ENCODE measurements at places on chromosomes 5 and 9.

DNA sequence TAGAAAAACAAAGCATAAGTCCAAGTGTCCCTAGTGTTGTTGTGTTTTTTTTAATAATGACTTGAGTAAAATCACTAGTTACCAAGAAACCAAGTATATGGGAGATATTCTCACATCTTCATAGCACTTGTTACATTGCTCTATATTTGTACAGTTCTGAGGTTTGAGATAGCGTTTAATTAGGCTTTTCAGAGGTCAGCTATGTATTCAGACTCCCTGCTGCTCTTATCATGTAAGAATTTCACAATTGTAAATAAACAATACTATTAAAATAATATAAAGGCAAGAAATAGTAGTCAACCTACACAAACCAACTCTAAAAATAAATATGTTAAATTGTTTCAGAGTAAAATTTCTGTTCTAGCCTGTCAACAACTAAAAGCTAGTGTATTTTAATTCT, 761.9 kb upstream of the FAM174A start:
- DNase-seq, result no peak

DNA sequence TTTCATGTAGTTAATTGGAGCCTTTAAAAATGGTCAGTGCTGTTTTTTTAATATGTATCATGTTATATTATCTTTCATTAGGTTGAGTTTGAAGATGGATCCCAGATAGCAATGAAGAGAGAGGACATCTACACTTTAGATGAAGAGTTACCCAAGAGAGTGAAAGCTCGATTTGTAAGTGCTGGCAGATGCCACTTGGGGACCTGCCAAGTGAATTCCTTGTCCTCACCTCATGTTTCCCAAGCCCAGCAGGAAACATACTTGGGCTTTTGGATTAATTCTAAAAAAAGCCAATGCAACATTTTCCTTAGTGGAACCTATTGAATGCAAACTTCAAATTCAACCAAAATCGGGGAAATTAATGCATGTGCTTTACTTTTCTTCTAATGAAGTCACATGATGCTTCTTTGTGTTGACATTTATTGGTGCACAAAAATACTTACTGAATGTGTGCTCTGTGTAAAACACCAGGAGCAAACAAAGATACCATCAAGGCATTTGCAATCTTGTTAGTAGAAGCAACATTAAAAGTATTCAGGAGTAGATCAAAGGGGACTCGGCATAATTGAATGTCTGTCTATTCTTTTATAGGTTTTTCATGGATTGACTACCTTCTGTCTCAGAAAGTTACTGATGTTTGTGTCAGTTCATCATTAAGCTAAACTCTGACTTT, 412.1 kb downstream of the KDM4C start:
- peak; percentile 44 for DNase-seq

GRCh38 chr9:90722071-90722470, 79.4 kb upstream of the DIRAS2 start:
- DNase-seq, result no peak

DNA sequence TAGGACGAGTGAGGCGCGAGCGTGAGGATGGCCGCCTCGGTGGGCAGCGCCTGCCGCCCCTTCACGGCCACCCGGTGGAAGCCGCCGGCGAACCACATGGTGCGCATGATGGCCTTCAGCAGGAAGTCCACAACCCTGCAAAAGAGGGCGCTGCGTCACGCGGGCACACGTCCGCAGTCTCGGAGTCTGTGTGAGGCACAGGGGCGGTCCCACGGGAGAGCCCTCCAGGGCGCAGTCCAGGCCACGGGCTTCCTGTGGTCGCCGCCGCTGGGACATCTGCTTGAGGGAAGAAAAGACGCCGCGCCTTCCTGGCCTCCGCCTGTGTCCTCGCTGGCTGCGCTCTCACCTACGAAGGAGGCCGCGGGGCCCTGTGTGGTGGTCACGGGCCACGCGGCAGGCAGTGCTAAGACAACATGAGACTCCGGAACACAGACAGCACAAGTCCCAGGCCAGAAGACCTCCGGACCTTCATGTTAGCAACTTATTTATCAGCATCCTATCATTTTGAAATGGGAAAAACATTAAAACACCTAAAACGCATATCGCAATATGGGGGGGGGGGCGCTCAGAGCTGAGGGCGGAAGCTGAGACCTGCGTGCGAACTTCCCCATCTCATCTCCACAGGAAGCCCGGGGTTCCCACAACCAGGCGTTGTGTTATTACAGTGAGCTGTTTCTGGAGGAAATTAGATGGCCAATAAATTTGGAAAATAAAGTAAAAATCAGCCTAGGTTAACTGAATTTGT, 28.8 kb downstream of the LPCAT1 start:
- DNase-seq, result no peak

DNA sequence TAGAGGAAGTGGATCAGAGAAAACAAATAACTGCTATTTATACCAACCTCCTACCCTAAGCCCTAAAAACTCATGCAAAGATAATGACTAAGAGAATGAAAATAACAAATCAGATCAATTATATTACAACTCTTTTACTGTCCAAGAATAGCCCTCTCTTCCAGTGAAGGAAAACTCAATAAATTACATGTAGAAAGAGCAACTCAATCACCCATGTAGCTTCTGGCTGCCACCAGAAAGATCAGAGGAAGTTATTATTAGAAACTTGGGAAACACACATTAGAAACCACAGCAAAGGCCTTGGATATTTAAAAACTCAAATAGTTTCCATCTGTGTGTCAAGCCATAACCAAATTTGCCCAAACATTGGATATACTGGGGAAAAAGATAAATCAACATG, 134.0 kb upstream of the TARS1 start:
- DNase-seq, result peak; percentile 70

DNA sequence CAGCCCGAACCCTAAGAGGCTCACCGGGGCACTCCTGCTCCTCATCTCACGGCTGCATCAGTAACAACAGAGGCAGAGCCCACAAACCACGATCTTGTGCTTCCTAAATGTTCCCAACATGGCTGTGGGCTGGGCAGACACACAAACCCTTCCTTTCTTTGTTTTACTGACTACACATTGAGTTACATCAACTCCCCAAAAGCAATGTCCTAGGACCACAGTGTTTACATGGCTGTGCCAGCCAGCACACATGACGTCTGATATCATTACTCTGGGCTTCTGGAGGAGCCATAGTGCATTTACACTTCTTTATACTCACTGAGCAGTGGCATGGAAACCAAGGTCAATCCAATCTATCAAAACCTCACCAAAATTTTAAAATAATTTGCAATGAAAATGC, 101.4 kb downstream of the LHFPL2 start:
- DNase-seq, result no peak

DNA sequence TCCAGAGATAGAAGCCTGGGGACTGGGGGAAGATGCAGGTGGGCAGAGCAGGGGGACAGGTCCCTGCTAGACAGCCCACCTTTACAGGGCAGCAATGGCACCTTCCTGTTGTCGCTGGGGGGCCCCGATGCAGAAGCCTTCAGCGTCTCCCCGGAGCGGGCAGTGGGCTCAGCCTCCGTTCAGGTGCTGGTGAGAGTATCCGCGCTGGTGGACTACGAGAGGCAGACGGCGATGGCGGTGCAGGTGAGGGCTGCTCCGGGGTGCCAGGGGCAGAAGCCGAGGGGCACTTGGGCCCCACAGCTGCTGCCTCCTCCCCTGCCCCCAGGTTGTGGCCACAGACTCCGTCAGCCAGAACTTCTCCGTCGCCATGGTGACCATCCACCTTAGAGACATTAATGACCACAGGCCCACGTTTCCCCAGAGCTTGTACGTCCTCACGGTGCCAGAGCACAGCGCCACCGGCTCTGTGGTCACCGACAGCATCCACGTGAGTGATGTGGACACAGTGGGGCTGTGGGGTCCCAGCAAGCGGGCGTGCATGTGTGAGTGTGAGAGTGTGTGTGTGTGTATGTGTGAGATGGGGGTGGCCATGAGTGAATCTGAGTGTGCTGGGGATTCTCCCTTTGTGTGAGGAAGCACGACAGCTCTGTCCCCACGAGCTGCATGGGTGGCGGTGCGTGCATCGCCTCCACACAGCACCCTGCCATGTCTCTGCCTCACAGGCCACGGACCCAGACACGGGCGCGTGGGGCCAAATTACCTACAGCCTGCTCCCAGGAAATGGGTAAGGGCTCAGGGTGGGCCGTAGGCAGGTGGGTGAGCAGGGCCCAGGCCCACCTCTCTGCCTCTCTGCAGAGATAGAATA, 28.4 kb downstream of the CDHR2 start:
- no peak for DNase-seq

- peak; percentile 50 for DNase-seq
These were observed 22.3 kb downstream of the GLIS3 start for GRCh38 chr9:4277531-4277991.

- peak; percentile 65 for DNase-seq
These were observed 43.9 kb downstream of the SLC46A2 start for GRCh38 chr9:112846528-112847488.

DNA sequence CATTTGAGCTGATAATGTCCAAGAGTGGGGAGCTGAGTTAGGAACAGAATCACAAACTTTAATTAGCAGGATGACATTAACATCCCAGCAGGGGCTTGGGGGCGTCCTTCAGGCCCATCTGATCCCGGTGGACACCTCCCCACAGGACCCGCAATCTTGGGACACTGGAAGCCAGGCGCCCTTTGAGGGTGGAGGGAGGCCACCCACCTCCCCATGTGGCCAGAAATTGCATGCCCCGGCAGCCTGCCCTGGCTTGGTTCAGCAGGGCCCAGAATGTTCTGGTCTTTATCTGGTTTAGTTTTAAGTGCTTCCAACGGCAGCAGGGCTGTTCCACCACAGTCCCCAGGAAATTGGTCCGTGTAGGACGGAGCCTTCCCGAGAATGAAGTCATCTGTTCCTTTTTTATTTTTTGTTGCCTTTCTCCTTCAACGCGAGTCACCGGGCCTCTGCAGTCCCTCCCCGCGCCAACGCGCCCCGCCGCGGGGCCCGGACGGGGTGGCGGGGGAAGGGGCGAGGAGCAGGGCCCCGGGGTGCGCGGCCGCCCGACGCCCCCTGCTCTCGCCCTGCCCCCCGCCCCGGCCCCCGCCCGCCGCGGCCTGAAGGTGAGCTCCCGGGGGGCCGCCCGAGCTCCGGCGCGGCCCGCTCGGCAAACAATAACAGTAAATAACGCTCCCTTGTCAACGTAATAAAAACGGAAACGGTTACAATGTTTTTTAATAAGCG, 207.9 kb downstream of the C9orf50 start:
- peak; percentile 87 for DNase-seq

- DNase-seq, result no peak
These were observed 595.9 kb downstream of the DTWD2 start for GRCh38 chr5:118392491-118392890.

GRCh38 chr9:135136481-135136880, 49.0 kb downstream of the OLFM1 start:
- no peak for DNase-seq

- DNase-seq, result no peak
These were observed 23.9 kb downstream of the CNTRL start for GRCh38 chr9:121098567-121099198.

- DNase-seq, result no peak
These were observed 15.1 kb upstream of the ACSL6 start for GRCh38 chr5:132026516-132027008.

DNA sequence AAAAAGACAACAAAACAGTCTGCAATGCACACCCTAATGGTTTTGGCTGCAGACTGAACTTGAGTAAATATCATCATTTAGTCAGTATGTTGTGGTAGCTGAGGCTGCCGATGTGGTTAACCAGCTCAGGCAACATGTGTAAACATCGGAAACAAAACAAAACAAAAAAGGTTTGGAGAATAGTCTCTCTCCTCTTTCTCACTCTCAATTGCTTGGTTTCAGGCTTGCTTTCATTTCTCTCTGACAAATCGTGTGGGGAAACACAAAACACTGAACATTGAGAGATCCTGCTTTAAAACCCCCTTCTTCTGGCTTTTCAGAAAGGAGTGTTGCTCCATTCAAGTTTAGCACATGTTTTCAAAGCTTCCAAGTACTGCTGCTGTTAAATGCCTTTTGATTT, 453.3 kb downstream of the BNC2 start:
- DNase-seq, result peak; percentile 87

- no peak for DNase-seq
These were observed 149.0 kb downstream of the AOPEP start for GRCh38 chr9:94875300-94876020.

DNA sequence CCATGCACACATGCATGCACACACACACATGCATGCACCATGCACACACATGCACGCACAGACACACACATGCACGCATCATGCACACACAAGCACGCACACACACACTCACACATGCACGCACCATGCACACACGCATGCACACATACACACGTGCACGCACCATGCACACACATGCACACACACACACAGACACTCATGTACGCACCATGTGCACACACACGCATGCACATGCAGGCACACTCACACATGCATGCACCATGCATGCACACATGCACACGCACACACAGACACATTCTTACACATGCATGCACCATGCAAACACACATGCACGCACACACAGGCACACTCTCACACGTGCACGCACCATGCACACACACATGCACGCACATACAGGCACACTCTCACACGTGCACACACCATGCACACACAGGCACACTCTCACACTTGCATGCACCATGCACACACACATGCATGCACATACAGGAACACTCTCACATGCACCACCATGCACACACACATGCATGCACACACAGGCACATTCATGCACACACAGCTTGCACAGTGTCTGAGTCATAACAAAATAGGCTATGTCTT, 117.5 kb downstream of the TENT4A start:
- no peak for DNase-seq

DNA sequence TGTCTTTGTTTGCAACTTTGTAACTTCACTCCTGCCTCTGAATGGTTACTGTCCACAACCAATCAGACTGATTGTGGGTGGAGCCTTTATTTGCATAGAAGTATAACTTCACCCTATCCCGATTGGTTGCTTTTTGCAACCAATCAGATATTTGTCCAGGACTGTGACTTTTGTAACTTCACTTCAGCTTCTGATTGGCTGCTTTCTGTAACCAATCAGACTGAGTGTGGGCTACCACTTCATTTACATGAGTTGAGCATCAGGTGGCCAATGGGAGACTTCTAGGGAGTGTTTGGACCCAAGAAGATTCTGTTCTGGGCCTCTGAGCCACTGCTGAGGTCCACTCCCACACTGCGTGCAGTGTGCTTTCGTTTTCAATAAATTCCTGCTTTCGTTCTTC, 1810.7 kb upstream of the CDH6 start:
- DNase-seq, result no peak

- no peak for DNase-seq
These were observed 55.6 kb upstream of the UBAC1 start for GRCh38 chr9:136016572-136017288.

DNA sequence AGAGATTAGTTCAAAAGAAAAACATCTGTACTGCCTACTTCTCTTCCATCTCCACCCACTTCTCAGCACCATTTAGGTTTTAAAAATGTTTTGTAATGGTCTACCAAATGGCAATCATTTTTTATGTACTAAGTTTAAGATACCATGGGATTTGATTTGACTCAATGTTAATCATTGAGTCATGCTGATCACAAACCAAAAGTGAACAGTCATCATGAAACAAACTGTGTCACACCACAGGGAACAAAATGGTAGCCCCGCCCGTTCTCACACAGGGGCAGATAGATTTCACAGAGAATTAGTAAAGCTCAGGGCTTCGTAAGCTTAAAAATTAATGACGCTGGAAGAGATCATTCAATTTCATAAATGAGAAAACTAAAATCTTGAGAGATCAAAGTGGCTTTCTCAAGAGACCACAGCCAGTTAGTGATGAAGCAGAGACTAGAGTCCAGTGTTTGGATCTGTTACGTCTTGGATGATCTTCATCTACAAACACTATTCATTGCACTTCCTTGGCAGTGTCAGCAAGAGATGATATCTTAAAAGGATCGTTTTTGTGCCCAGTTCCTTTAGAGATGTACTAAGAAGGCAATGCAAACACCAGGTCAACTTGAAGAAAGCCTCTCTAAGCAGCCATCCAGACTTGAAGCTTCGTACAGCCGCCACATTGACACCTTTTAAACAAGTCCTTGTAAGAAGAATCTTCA, 33.9 kb upstream of the TRIO start:
- DNase-seq, result peak; percentile 71

Measured in fibroblast of skin of right quadriceps (primary cell).